ENCODE measurements at places on chromosomes 3 and 15.

DNA sequence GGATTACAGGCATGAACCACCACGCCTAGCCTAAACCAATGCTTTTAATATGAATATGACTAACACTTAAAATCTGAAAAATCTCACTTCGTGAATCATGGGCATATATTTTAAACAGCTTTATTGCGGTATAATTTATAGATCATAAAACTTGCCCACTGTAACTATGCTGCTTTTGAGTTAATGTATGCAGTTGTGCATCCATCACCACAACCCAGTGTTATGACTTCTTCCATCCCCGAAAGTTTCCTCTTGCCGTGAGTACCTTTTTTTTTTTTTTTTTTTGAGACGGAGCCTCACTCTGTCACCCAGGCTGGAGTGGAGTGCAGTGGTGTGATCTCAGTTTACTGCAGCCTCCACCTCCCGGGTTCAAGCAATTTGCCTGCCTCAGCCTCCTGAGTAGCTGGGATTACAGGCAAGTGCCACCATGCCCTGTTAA, 7.1 kb downstream of the KAT2B start:
- H3K4me3 ChIP-seq = no peak overlapping the region
- no peaks in the 10 kb centered on the region for H3K27me3 ChIP-seq
- H3K4me1 ChIP-seq = peaks cover 88% of the 10 kb centered on the region
- peaks cover 10% of the 10 kb centered on the region for H3K36me3 ChIP-seq
- no peak overlapping the region for H3K27ac ChIP-seq

- no peak overlapping the region for H3K27ac ChIP-seq
- no peak for DNase-seq
- H3K36me3 ChIP-seq = no peaks in the 10 kb centered on the region
Observed at GRCh38 chr15:76330080-76330680, 6.4 kb upstream of the ISL2 start.

DNA sequence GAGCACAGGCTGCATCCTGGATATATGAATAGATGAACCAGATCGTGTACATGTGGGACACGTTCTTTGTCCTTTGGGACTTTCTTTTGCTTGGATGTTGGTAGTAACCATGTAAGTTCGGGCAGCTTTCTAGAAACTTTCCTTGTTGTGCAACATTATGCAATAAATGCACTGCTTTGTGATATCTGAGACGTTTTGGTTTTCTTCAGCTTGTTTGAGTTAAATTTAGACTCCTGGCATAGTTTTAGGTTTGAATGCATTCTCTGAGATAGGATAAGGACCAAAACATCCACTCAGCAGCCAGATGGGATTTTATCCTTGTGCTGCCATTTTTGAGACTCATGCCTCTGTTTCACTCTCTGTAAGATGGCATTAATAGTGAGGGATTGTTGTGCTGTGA, 158.9 kb downstream of the IGF1R start:
- no peaks in the 10 kb centered on the region for H3K36me3 ChIP-seq
- no peaks in the 10 kb centered on the region for H3K4me1 ChIP-seq
- H3K4me3 ChIP-seq = no peak overlapping the region
- peaks cover 2% of the 10 kb centered on the region for H3K27me3 ChIP-seq

- no peaks in the 10 kb centered on the region for H3K4me1 ChIP-seq
- no peak for DNase-seq
- no peak overlapping the region for H3K4me3 ChIP-seq
- no peaks in the 10 kb centered on the region for H3K36me3 ChIP-seq
- peaks cover 8% of the 10 kb centered on the region for H3K27me3 ChIP-seq
Observed at GRCh38 chr3:190721330-190721729, 141.2 kb downstream of the GMNC start.

GRCh38 chr15:36954486-36954885, 145.9 kb downstream of the MEIS2 start:
- no peak overlapping the region for H3K4me3 ChIP-seq
- H3K4me1 ChIP-seq = no peaks in the 10 kb centered on the region
- H3K36me3 ChIP-seq = no peaks in the 10 kb centered on the region
- H3K27me3 ChIP-seq = no peaks in the 10 kb centered on the region
- no peak for DNase-seq

DNA sequence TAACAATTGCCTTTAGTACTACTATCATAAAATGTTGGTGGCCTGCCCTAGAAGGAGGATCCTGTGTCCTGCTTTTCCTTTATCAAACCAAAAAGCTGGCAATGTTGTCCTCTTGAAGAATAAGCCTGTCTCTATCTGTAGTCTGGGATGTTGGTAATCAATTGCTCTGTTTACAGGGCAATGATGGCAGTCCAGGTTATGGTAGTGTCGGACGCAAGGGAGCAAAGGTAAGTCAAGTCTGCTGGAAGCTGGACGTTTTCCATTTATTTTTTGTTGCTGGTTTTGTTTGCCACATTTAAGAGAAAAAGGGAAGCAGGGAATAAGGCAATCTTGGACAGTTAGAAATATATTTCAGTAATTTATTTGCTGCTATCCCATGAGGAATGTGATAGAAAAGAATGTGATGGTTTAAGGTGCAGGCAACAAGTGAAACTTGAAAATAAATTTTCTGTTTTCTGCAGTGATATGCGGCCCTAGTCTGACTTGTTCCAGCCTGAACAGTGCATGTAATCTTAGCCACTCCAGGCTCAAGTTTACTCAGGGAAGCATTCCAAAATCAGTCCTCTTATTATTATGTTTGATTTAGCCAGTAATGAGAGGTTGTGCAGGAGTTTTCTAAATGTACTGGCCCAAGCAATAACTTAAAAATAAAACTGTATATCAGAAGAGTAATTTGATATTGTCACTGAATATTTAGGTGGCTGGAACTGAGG, 110.3 kb downstream of the COL6A6 start:
- DNase-seq = no peak
- H3K4me1 ChIP-seq = no peaks in the 10 kb centered on the region
- H3K4me3 ChIP-seq = no peak overlapping the region
- no peaks in the 10 kb centered on the region for H3K36me3 ChIP-seq
- H3K27ac ChIP-seq = no peak overlapping the region

Measured in activated T-helper 1 cell treated with anti-CD3 and anti-CD28 coated beads, Interleukin-12 subunit alpha, Interleukin-12 subunit beta, Interleukin-2, Interleukin-4 antibody, amounts not matched to agents 30 ng/mL and 10 ng/mL and 1 ng/mL, durations not matched to agents 14 hours and 24 hours and 36 hours (primary cell).